ENCODE measurements at places on chromosomes 3 and 15. TPM values are rescaled to one million over a fixed set of nuclear protein-coding genes. Genes with fewer than 3 reads are reported as not detected.
A peak's percentile ranks its signal among the peaks of the same experiment; 100 is the strongest.

Gene GATM
- 0.33 TPM for total RNA-seq

Gene TEX55
- total RNA-seq: not detected

Gene INO80
- total RNA-seq: 18.5 TPM

Gene C3orf20
- not detected for total RNA-seq

Gene GOLGA6L9
- total RNA-seq: 0.83 TPM

DNA sequence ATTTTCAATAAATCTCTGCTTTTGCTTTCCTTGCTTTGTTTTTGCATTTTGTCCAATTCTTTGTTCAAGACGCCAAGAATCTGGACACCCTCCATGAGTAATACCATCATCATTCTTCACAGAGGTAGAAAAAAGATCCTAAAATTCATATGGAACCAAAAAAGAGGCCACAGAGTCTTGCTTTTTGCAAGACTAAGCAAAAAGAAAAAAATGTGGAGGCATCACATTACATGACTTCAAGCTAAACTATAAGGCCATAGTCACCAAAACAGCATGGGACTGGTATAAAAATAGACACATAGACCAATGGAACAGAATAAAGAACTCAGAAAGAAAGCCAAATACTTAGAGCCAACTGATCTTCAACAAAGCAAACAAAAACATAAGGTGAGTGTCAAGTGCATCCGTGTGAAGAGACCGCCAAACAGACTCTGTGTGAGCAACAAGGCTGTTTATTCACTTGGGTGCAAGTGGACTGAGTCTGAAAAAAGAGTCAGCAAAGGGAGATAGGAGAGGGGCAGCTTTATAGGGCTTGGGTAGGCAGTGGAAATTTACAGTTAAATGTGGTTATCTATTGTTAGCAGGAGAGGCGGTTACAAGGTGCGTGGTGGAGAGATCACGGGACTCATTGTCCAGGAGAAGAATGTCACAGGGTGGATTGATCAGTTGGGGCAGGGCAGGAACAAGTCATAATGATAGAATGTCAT, 10.9 kb downstream of the STRIT1 start:
- peak; percentile 71 for DNase-seq

- DNase-seq: no peak
These were observed 120.8 kb downstream of the STAG1 start for GRCh38 chr3:136631424-136631823.

GRCh38 chr15:101526021-101526420, 36.5 kb upstream of the PCSK6 start:
- no peak for DNase-seq

DNA sequence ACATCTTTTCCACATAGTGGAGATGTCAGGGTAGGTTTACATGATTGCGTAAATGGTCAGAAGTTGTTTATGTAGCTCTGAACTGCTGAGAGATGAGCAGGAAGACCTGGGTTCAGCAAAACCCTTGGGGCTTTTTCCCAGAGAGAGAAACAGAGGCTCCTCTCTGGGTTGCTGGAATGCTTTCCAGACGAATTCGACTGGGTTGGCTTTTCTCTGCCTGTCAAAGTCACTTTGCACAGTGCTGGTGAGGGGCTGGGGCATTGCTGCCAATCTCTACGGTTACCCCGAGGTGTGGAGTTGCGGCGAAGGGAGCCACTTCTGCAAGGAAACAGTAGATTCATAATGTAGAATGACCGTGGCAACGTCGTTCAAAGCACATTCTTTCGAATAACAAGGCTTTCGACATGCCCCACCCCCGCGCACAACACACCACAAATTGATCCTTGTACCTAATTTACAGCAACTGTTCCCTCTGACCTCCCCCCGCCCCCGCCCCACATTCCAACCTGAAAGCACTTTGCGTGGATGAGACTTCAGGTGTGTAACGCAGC, 950 bp upstream of the CNTN4 start:
- DNase-seq: no peak

DNA sequence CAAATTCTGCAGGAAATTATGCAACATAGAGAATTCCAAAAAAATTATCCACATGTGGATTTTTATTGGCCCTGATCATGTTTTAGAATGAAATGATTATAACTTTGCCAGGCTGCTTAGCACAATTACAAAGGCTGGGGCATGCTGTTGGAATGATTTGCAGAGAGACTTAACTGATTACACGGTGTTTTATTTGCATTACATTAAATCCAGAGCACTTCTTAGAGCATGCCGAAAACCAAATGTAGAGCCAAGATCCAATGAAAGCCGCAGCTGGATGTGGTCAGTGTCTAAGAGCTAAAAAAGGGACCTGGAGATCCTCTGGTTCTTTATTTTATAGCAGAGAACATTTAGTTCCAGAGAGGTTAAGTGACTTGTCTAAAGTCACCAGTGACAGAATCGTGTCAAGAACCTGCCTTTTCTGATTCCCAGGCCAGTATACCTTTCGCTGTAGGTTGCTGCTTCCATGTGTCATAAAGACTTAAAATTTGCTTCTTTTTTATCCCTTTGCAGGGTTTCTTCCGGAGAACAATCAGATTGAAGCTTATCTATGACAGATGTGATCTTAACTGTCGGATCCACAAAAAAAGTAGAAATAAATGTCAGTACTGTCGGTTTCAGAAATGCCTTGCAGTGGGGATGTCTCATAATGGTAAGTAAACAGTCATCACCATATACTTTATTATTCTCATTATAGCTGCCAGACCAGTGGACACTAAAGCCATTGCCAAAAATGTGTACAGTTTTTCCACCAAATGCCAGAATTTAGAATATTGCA, 92.0 kb upstream of the TSEN2 start:
- no peak for DNase-seq
